ENCODE measurements at places on chromosomes 7 and 10.

GRCh38 chr7:114466917-114467316, 52.3 kb downstream of the FOXP2 start:
- no peak for DNase-seq

DNA sequence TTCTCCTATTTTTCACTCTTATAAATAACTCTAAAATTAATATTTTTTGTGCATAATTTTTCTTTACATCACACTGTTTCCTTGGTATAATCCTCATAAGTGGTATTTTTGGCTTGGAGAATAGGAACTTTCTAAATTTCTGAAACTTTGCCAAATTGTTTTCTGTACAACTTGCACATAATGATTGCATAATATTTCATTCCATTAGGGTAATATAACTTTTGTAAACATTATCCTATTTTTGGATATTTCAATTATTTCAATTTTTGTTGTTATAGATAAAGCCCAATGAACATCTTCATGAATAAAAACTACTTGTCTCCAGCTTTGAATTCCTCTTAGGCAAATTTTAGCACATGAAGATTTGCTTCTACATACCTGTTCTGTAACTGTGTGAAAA, 135.9 kb downstream of the ELAPOR2 start:
- no peak for DNase-seq

- DNase-seq = no peak
These were observed 29.0 kb downstream of the AKR1C8 start for GRCh38 chr10:5155951-5156350.

GRCh38 chr10:131818510-131819234, 82.1 kb upstream of the PPP2R2D start:
- DNase-seq = no peak

- DNase-seq = peak; percentile 12
These were observed 43.8 kb upstream of the SEC61G start for GRCh38 chr7:54802841-54803240.

- no peak for DNase-seq
These were observed 14.1 kb upstream of the TMEM72 start for GRCh38 chr10:44897049-44897448.

All from kidney glomerular epithelial cell (primary cell).